ENCODE measurements at places on chromosomes 16 and 17. TPM values are rescaled to one million over a fixed set of nuclear protein-coding genes. Genes with fewer than 3 reads are reported as not detected.

The RBFOX1 gene
- not detected for total RNA-seq

The NPIPA2 gene
- 0.45 TPM for total RNA-seq

The TVP23B gene
- total RNA-seq: 21.2 TPM

The SCGB1C2 gene
- total RNA-seq: not detected

The SLC38A8 gene
- not detected for total RNA-seq

The CAMTA2 gene
- 17.7 TPM for total RNA-seq

The ITGB4 gene
- 2.6 TPM for total RNA-seq

The PCGF2 gene
- 4.4 TPM for total RNA-seq

The KRT222 gene
- 2.4 TPM for total RNA-seq

The ASPHD1 gene
- 0.13 TPM for total RNA-seq

The PRR29 gene
- 0.18 TPM for total RNA-seq

The EPX gene
- not detected for total RNA-seq

The KRTAP9-4 gene
- not detected for total RNA-seq

The TEKT5 gene
- 2.1 TPM for total RNA-seq

The TPSAB1 gene
- 1.6 TPM for total RNA-seq

The SYT17 gene
- total RNA-seq: 7.7 TPM

The KRTAP3-3 gene
- total RNA-seq: not detected

The RFFL gene
- 36.5 TPM for total RNA-seq

The ZNF785 gene
- total RNA-seq: 11.8 TPM
